Inflammatory macrophage (primary cell): ENCODE measurements at places on chromosomes 2 and 18.
A peak's percentile ranks its signal among the peaks of the same experiment; 100 is the strongest.

GRCh38 chr2:129189617-129190319 is 789.7 kb upstream of the RAB6C start:
- no peak for DNase-seq

DNA sequence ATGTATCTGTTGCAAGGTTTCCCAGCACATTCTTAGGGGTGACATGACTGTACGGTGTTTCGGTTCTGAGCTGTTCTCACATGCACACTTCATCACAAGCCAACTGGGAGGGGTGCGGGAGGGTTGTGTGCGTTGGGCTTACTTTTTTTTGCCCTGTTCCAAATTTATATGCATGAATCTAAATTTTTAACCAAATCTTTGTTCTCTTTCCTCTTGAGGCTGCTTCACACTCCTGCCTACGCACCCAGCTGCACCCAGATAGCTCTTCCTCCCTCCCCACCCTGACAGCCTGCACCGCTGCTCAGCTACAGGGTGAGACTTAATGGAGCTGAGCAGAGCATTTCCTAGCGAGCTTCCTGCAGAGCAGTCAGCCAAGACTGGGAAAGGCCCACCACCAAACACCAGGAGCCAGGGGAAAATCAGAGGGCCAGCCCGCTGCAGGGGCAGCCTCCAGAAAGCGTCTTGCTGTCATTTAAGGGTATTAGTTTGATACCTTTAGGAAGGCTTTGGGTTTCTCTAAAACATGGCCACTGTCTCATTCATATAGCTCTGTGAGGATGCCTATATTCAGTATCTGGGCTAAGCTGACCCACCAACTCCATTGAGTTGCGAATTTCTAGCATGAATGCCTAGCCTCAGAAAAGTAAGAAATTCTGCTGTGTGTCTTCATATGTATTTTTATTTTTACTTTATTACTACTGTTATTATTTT is 84.5 kb downstream of the POU3F3 start:
- DNase-seq = no peak

GRCh38 chr2:237878-238277 is 26.0 kb downstream of the SH3YL1 start:
- no peak for DNase-seq

- no peak for DNase-seq
Observed at GRCh38 chr18:57445488-57446319, 10.5 kb downstream of the ONECUT2 start.

- DNase-seq = no peak
Observed at GRCh38 chr2:38374984-38375383, 2.1 kb downstream of the ATL2 start.

GRCh38 chr2:566379-567313 is 110.6 kb downstream of the TMEM18 start:
- no peak for DNase-seq

DNA sequence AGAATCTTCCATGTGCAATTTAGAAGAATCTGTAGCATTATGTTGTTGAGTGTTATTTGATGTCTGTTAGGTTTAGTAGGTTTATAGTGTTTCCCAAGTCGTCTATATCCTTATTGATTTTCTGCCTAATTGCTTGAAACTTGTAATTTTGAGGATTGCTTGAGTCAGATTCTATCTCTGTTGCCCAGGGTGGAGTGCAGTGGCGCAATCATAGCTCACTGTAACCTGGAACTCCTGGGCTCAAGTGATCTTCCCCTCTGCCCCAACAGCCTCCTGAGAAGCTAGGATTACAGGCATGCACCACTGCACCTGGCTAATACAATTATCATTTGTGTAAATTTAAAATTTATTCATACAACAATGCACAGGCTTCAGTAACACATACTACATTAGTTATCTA is 3.1 kb upstream of the TCF23 start:
- DNase-seq = no peak

DNA sequence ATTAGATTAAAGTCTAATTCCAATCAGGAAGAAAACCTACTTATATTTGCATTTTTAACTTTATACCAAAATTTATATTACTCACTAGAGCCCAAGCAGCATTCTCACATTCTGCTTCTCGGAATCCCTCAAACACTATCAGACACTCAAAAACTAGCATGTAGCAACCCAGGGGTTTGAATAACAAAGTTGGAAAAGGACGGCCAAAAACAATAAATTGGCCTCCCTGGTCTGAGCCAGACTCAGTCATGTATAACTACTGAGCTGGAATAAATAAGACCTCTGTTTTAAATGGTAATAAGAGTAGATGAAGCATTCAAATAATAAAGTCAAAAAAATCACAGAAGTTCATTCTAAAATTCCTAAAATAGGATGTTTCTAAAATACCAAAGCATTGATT is 290.9 kb downstream of the IRS1 start:
- DNase-seq = no peak

GRCh38 chr2:64943387-64944150 is 45.6 kb upstream of the SLC1A4 start:
- peak; percentile 53 for DNase-seq

DNA sequence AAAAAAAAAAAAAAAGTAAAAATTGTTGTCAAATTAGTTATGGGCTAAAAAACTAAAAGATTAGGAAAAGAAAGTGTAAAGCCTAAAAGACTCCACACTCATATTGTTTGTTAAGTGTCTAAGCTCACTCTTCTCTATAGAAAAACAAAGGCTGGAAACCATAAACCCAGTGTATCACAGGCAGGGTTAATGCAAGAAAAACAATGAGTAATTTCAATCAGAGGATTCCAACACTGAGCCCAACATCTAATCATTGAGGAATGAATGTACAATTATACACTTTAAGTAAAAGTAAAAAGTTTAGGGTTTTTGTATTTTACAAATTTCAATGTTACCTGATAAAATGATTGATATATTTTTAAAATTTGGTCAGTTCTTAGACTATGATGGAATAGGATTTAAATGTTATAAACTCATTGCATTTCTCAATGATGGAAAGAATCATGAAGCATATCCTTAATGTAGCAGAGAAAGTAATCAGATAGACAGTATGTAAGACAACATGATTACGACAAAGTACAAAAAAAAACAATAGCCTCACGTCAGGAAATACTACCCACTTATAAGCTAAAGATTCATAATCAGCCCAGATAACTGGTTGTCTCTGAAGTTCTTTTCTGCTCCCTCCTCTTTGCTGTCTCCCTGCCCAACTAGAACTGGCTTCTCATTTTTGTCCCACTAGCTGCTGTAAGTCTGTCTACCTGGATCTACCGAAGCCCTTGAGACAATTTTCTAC is 44.5 kb upstream of the SP3 start:
- no peak for DNase-seq

DNA sequence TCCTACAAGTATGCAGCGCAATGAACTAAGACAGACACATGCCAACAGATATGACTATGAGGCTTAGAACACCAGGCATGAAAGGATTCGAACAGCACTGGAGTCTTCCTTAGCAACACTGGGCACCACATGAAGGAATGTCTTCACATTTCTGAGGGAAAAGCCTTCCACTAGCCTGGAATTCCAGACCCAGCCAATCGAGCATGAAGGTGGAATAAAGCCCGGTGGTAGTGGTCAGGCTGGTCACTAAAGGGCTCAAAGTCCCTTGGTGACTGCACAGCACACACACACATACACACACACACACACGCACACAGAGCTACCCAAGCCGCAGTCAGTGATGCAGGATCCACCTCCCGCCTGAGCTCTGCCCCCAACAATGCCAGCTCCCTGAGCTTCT is 19.7 kb upstream of the SFXN5 start:
- no peak for DNase-seq
